ENCODE measurements at places on chromosomes 5 and 9. TPM values are rescaled to one million over a fixed set of nuclear protein-coding genes. Genes with fewer than 3 reads are reported as not detected.
A peak's percentile ranks its signal among the peaks of the same experiment; 100 is the strongest.

Gene PAPPA
- total RNA-seq = 5.4 TPM

Gene PPP1R26
- 31.9 TPM for total RNA-seq

Gene CRAT
- 13.4 TPM for total RNA-seq

Gene SPATA31C2
- total RNA-seq = not detected

Gene NOXA1
- total RNA-seq = 0.10 TPM

Gene SLC6A7
- total RNA-seq = 0.03 TPM

Gene RNF20
- total RNA-seq = 29.5 TPM

Gene TBC1D13
- total RNA-seq = 23.9 TPM

Gene SNCAIP
- 6.5 TPM for total RNA-seq

DNA sequence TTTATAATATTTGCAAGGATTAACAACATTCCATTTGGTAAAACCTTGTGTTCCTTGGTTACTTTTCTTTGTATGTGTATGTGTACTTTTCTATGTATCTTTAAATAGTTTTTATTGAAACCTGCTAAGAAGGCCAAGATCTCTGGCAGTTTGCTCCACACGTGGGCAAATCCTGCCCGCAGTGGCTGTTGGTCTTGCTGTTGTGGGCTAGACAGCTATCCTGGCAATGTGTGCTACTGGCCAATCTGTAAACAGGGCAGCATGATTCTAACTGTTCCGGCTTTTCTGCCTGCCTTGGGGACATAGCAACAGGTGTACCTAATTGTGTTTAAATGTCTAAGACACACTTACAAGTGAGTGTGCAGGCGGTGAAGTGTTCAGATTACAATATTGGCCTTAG is 286.6 kb downstream of the RFX3 start:
- DNase-seq = no peak

GRCh38 chr9:35108461-35108860 is 5.5 kb upstream of the STOML2 start:
- no peak for DNase-seq

GRCh38 chr5:31229266-31229665 is 35.8 kb downstream of the CDH6 start:
- DNase-seq = no peak

- DNase-seq = no peak
These were observed 1.0 kb upstream of the HK3 start for GRCh38 chr5:176899946-176900779.

GRCh38 chr9:108297073-108297472 is 558.7 kb downstream of the ACTL7B start:
- no peak for DNase-seq

- DNase-seq = no peak
These were observed 722 bp downstream of the TBC1D9B start for GRCh38 chr5:179906795-179907555.

GRCh38 chr5:130601-131131 is 38.7 kb downstream of the PLEKHG4B start:
- DNase-seq = no peak

- no peak for DNase-seq
These were observed 2.0 kb downstream of the CDC14B start for GRCh38 chr9:96617439-96618185.

DNA sequence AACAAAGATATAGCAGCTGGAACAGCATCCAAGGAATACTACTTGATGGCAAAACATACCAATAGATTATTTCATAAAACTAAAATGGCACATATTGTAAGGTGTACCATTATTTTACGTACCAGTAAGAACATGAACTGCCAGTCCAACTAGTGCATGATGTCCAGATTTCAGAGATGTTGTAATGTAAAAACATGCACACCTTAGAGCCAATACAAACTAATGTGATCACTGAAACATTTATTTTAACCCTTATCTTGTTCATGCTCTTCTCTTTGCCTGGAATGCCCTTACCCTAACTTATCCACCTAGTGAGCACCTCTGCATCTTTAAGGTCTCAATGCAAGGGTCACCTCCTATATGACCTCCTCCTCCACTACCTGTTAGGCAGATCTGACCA is 172.0 kb downstream of the GLIS3 start:
- DNase-seq = no peak

DNA sequence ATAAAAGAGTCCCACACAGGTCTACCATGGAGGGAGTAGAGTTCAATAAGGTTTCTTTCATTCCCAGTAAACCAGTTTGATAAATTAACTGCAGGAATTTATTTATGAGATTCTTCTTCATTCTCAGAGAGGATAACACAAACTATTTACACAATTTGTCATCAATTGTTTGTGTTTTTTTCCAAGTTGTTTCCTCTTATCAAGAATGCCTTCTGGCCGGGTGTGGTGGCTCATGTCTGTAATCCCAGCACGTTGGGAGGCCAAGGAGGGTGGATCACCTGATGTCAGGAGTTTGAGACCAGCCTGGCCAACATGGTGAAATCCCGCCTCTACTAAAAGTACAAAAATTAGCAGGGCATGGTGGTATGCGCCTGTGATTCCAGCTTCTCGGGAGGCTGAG is 216.7 kb downstream of the MLLT3 start:
- no peak for DNase-seq

DNA sequence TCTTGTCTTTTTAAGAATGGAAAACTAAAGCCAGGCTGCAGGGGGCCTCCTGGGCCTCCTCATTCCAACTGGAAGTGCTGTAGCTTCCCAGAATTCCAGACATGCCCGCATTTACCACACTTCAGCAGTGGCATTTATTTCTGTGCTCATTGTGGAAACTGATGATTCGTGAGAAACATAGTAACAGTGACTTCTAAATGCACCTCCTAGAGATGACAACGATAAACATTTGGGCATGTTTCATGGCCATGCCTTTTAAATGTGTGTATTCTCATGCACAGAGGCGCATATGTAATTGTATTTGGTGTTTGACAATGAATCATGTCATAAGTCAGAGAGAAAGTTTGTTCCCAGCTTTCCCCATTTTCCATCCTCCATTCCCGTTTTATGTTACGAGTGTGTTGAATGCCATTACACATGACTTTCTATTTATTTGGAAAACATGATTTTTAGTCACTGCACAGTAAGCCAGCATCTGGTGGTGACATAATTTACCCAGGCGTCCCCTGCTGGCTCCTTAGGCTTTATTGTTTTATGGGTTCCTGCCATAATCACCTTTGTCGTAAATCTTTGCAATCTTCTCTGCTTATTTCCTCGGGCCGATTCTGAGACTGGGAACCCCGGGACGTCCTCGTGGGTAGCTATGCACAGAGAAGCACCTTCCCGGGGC is 68.8 kb upstream of the FCN2 start:
- DNase-seq = peak; percentile 75

DNA sequence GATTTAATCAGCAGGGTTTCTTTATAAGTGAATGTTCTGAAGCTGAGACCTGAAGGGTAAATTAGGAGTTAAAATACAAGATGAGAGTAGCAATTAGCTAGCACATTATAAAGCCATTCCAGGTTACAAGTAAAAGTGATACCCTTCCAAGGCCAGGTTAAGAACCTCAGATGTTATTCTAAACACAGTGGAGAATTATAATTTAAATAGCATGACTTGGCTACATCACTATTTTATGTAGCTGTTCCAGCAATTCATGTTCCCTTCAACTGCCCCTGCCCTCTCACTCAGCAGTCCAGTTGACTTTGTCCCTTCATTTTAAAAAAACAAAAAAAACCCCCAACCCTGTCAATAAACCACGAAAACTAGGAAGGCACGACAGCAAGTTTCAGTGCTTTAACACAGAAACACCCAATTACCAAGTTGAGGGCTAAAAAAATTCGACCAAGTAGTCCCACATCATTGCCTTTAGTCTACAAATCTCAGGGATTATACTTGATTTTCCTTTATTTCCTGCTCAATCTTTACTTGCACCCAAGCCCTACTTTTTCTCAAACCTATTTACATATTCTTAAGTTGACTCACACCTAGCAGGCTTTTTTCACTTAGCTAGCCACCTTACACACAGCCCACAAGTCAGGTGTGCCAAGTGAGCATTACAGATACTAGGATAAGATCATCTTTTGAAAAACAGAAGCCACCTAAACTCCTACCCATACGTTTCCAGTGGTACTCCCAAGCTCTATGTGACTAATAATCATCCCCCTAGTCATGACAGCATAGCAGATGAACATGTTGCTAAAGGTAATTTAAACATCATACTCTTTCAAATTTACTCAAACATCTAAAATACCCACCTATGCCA is 3.4 kb downstream of the RPL37 start:
- peak; percentile 31 for DNase-seq

- DNase-seq = no peak
These were observed 3.3 kb downstream of the MUSK start for GRCh38 chr9:110671849-110672248.

GRCh38 chr9:129078691-129079503 is 2.0 kb upstream of the DOLPP1 start:
- no peak for DNase-seq

DNA sequence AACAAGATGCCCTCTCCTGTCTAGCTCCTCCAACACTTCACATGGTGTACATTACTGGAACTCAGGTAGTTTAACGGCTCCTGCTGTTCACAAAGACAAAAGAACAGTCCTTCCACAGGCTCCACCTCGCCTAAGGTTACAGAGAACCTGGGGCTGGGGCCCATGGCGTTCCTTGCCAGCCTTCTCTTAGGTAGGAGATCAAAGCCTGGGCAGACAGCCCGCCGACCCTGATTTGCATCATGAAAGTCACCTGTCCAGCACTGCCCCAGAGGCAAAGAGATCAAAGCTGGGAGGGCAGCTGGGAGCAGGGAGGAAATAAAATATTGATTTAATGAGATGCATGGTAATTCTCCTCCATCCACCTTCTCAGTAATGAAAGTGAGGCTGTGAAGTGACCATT is 115.0 kb upstream of the SLIT3 start:
- no peak for DNase-seq

- DNase-seq = no peak
These were observed 2.5 kb upstream of the SLC25A48 start for GRCh38 chr5:135831851-135832555.

DNA sequence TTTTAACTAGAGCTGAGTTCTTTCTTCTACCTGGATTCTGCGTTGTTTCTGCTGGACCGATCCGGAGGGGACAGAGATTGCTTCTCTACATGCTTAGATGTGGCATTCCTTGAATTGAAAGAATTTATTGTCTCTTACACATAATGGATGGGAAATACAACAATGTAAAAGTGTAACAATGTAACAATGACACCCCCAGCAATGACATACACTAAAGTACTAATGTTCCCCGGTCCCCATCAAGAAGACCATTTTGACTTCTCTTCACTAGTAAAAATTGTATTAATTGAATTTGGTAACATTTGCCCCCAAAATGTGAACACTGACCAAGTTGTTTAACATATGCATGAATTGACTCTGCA is 760.2 kb downstream of the TAF11L14 start:
- DNase-seq = no peak

GRCh38 chr9:97889941-97890887 is 32.1 kb downstream of the TRMO start:
- no peak for DNase-seq

- DNase-seq = no peak
These were observed 1.1 kb downstream of the LCN1 start for GRCh38 chr9:135522137-135522877.

GRCh38 chr5:163916376-163916775 is 411.0 kb downstream of the MAT2B start:
- peak; percentile 11 for DNase-seq
